ENCODE measurements at places on chromosomes 2 and 18.

DNA sequence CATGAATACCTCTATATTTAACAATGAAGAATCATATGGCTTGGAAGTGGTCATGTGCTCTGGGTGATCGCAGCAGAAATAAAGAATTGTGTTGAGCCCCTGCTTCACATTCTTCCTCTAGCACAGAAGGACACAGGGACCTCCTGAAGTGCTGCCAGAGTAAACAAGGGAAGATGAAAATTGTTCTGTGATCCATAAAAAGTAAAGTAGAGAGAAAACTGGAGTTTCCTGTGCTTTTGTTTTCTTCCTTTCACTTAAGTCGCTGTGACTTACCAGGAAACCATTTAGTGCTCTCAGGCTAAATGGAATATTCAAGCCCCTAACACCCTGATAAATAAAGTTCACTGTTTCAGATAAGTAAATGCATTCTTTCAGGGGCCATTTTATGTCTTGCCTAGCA, 1173.6 kb upstream of the CHAC2 start:
- DNase-seq: no peak

- DNase-seq: no peak
Observed at GRCh38 chr2:9484533-9484932, 10.2 kb downstream of the IAH1 start.

DNA sequence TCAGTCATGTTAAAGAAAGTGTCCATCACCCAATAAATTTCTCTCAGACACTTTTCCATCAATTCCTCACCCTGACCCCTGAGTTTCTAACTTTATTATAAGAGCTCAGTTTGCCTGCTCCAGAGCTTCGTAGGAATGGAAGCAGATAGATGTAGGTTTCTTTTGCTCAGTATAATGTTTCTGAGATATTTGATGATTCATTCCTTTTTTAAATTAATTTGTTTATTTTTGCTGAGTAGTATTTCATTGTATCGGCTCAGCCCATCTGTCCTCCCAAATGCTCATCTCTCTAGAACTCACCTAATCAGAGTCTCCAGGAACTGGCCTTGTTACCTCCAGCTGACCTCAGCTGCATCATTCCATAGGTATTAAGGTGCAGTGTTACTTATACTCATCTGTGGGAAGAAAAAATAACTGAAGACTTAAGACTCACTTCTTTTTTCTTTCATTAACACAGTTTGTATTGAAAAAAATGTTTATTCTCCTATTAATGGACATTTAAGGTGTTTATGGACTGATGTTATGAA, 11.9 kb upstream of the BCL2L11 start:
- no peak for DNase-seq

- DNase-seq: peak; percentile 37
Observed at GRCh38 chr2:238285653-238286082, 2.7 kb downstream of the PER2 start.

GRCh38 chr2:215825707-215826106, 187.6 kb downstream of the MREG start:
- no peak for DNase-seq

DNA sequence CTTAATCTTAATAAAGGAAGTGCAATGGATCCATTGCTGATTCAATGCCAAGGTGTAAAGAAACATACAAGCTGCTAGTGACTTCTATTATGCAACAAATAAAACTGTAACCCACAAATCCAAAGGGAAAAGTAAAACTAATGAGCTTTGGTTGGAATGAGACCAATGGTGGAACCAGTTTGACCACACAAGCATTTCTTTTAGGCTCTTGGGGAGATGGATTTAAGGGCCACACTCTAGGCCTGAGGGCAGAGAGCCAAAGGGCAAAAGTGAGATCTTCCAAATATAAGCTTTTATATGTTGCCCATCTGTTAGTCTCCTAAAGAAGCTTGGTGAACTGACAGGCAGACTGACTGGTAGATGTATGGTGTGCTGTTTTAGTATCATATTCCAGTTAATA, 41.5 kb upstream of the MMADHC start:
- no peak for DNase-seq

GRCh38 chr2:141555876-141556470, 574.8 kb downstream of the LRP1B start:
- DNase-seq: peak; percentile 77

DNA sequence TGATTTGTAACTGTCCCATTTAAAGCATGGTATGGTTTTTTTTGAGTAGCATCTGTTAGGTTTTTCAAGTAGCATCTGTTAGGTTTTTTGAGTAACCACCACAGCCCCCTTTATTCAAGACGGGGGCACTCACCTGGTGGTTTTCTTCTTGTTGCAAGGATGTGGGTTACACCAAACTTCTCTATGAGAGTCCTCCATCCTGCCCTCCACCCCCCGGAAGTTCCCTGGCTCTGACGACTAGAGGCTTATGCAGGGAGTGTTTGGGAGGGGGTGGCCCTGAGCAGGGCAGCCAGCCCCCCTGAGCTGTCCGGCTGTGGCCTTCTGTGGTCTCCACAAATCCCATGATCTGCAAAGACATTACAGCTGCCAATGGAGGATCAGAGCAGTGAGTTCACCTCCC, 39.3 kb downstream of the MTCL1 start:
- DNase-seq: no peak

DNA sequence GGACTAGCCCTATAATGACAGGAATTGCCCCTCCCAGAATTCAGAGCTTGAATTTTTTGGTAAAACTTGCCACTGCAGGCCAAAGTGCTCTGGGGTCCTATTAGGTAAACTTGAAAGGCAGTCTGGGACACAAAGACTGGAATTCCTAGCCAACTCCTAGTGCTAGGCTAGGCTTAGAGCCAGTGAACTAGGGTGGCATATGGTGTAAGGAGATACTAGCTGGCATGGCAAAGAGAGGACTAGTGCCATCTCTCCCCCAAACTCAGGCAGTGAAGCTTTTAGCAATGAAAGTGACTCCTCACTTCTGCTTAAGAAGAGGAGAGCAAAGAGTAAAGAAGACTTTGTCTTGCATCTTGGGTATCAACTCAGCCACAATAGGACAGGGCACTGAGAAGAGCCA, 410.5 kb upstream of the CNTNAP5 start:
- DNase-seq: no peak

DNA sequence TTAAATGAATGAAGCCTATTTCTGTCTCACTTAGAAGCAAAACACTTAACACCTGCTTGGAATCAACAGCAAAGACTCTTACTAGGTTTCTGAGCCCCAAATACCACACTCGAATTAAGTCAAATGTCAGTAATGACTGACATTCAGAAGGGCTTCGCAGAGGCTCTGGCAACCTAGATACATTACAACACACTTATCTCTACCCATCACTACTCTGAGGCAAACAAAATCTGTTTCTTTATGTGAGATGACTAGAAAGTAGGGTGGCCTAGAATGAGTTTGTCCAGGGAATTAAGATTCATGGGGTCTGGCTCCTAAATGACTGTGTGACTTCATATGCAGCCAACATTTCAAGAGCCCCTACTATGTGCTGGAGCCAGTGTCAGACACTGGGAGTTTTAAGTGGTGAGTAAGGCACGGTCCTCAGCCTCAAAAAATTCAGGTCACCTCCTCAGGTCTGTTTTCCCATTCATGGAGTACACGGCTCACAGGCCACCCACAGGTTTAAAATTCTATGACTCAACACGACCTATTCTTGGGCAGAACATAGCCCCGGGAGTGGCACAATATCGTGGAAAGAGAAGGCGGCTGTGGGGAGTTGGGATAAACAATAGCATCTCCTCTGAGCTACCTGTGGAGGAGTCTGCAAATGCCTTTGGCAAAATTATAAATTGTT, 150.3 kb upstream of the ZFP36L2 start:
- no peak for DNase-seq

- DNase-seq: no peak
Observed at GRCh38 chr2:217666338-217666737, 336.5 kb downstream of the TNS1 start.

DNA sequence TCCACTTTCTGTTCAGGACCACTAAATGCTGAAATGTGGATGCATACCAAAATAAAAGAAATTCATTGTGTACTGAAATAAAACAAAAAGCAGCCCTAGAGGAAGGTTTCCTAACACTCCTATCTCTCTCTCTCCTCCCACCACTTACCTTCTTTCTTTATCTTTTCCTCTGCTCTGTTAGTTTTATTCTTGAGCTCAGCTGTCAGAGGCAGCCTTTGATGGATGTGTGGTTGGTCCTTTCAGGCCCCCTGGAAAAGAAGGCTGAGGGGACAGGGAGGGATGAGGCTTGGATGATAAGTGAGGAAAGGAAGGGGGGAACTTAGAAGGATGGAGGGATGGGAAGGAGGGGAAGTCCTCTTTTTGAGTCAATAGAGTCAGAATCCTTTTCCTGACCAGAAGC, 47.6 kb downstream of the DHRS9 start:
- no peak for DNase-seq

GRCh38 chr18:42045346-42045745, 90.3 kb downstream of the PIK3C3 start:
- no peak for DNase-seq

DNA sequence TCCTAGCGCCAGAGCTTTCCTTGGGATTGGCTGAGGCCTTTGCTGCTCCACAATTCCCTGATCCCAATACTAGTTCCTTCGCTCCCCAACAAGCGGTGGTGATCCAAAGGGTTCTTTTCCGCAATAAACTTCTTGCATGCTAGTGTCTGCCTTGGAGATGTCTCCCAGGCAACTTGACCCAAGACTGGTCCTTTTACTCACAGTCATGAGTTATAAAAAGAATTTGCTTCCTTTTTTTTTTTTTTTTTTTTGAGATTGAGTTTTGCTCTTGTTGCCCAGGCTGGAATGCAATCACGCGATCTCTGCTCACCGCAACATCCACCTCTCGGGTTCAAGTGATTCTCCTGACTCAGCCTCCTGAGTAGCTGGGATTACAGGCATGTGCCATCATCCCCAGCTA, 89.8 kb upstream of the SP3 start:
- DNase-seq: no peak

DNA sequence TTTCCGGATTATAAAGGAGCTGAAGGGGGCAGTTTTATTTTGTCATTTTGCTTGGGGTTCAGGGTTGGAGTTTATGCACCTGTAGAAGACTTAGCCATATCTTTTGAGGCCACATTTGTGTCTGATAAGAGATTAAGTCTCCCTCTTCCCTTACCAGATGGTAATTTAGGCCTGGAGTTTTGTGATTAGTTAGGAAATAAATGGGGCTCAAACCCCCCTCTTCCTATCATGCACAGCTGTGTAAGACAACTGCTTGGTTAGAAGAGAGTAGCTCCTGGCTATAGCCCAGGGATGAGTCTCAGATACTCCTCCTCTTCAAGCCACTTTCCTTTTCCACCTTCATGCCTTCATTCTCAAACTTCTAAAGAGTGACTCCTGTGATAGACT, 802 bp upstream of the SAP130 start:
- DNase-seq: peak; percentile 5

DNA sequence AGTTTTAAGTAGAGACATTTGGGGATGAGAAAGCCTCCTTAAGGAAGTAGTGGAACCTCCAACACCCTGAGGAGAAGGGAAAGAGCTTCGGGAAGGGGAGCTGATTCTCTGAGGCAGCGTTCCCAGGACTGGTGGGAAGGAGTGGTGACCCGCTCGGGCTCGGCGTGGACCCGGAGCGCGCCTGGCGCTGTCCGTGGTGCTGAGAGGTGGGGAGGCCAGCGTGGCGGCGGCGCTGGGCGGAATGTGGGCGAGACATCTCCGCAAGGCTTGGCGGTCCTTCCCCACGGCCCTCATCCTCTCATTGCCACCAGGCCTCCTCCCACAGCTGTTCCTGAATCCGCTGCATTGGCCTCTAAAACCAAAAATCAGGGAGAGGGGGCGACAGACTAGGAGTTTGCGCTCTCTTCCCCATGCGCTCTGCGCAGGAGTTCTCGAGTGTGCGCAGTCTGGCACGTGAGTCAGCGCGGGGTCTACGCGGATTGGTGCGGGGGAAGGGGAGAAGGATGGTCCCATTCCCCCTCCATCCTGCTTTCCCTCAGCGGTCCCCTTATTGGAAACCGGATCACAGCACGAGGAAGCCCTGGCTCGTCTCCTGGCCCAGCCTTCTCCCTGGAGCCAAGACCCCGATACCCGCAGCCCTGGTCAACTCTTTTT, 857 bp downstream of the RESP18 start:
- no peak for DNase-seq
